ENCODE measurements at places on chromosomes 7 and 10.

GRCh38 chr10:2079603-2080078, 342.3 kb upstream of the ADARB2 start:
- no peak for DNase-seq

- DNase-seq = no peak
Measured at GRCh38 chr7:70751895-70752294, 380.0 kb upstream of the GALNT17 start.

DNA sequence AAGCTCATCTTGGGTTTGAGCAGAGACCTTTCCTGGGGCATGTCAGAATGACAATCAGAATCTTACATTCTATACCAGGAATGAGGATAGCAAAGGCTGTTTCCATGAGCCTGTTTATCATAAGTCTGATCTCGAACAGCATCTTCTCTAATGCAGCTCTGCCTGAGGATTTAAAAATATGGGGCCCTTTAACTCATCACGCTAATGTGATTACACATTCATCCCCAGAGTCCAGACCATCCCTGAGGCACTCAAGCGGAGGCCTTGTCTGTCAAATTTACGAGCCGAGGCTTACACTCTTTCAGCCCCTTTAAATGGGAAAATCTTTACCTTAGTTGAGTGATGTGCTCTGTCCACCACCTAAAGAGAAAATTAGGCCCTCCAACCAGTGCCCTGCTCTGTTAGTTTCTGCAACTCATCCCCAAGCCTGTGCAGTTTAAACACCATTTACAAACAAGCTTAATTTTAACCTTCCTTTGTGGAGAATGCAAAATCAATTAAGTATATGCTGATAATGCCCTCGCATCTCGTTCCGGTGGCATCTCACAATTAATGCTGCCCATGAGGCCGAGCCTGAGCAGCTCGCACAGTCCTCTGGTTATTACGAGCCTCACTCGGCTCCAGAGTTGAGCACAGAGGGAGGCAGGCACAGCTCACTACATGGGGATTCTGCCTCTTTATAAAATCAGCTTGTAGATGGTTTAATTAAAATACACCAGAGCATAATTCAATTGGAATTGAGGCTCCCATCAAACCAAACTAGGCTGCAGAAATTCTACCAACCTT, 16.0 kb downstream of the CHST15 start:
- DNase-seq = no peak

DNA sequence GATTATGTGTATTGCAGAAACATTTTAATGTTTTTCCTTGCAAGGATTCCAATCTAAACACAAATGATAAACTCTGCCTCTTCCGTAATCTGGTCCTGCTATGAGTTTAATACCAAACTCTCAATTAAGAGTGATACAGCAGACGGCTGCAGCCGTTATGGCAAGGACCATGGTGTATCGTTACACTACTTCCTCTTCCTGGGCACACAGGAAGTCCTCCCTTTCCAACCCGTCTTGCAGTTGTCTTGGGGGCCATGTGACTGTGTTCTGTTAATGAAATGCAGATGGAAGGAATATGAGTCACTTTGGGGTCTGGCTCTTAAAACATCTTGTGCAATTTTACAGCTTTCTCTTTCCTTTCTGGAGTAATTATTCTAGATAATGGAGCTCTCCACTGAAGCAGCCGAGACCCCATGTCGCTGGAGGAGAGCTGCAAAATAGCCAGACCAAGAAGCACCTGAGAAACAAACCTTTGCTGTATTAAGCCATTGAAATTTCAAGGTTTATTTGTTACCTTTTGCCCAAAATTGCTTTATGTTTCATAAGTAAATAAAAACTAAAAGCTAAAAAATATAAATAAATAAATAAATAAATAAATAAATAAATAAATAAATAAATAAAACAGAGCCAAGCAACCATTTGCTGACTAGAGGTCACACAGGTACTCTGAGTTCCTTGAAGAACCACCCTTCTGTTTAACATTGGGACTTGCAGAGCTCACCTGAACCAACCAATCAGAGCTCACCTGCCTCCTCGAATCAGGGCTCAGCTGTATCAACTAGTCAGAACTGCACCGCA, 74.7 kb downstream of the FRMPD2 start:
- DNase-seq = no peak

DNA sequence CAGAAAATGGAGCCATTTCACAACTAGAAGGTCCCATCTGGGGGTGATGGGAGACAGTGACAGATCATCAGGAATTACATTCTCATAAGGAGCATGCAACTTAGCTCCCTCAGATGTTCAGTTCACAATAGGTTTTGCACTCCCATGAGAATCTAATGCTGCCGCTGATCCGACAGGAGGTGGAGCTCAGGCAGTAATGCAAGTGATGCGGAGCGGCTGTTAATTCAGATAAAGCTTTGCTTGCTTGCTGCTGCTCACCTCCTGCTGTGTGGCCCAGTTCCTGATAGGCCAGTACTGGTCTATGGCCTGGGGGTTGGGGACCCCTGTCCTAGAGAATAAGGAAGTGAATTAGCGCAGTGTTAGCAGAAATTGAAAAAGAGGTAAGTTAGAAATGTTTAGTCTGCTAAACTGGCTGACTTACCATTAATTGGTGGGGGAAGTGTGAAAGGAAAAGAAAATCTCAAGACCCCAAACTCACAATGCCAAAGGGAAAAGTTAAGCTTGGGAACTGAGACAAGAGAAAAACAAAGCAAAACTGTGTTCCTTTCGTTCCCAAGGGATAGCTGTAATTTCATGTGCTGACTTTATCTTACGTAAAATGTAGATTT, 76.4 kb downstream of the LYZL2 start:
- DNase-seq = no peak

DNA sequence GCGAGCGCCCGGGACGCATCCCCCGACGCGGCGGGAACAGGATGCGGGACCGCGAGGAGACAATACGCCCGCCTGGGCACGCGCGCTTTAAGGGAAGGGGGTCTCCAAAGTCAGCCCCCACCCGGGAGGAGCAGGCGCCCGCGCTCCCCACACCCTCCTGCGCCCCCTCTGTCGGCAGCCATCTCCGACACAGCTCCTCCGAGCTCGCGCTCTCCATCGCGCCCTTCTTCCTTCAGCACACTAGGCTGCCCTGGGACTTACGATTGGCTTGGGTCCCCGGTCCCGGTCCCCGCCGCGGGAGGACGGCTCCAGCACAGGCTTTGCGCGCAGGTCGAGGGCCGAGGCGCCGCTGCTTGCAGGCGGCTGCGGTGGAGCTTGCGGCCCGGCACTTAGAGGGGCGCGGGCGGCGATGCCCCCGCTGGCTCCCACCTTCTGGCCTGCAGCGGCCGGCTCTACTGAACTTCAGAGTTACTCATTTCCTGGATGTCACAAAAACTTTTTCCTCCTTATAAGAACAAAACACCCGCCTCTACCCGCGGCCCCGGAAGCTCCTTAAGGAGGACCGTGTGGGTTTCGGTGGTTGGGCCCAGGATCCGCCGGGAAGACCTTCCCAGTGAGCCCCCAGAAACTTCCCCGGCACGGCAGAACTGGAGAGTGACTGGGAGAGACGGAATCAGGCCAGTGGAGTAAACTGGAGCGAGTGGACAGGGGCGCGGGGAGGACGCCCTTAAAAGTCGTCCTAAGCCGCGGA, at the start of gene ITPRIP:
TSS of gene ITPRIP (minus strand) at position 481 of the 751 bp plus-strand sequence. CDS start 22,414 bp downstream, outside the sequence.
- peak; percentile 45 for DNase-seq

DNA sequence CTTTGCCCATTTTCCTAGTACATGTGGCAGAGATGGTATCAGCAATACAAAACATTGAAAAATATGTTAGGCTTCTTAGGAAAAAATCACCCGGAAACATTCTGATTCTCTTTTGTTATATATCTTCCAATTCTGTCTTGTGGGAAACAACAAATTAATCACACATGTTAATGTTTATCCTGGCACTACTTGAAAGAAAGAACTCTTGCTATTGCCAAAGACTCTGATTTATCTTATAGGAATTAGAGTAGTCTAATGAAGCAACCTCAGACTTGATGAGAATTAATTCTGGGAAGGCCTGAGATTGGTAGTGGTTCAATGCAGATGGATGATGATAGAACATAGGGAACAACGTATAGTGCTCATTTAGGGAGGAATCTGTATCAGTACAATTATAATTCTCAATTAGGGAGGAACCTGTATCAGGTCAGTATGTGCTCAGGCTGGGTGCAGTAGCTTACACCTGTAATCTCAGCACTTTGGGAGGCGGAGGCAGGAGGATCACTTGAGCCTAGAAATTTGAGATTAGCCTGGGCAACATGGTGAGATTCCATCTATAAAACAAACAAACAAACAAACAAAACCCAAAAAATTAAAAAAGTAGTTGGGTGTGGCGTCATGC, 50.7 kb downstream of the TAS2R16 start:
- DNase-seq = no peak

DNA sequence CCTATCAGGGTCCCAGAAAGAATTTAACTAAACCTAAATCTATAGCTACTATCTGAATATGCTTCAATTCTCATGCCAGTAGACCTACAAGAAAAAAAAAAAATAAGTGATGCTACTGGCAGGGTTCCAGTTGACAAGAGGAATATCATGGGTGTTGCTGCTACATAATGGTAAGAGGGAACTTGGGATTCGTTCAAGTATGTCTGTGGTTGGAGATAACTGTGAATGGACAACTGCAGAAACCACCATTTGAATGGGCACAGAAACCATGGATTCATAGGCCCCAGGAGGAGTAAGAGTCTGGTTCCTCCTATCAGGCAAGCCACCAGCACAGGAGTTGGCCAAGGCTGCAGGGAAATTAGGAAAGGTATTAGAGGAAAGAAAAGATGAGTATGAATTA, 287.6 kb upstream of the HGF start:
- no peak for DNase-seq

GRCh38 chr10:8435186-8436055, 380.9 kb downstream of the GATA3 start:
- no peak for DNase-seq
